ENCODE measurements at places on chromosomes 13 and 19. TPM values are rescaled to one million over a fixed set of nuclear protein-coding genes. Genes with fewer than 3 reads are reported as not detected.

TMEM38A gene
- 21.2 TPM for total RNA-seq

SIGLECL1 gene
- not detected for total RNA-seq

SHANK1 gene
- total RNA-seq, result not detected

KIR2DL1 gene
- not detected for total RNA-seq

ZNF66 gene
- 9.3 TPM for total RNA-seq

NCR1 gene
- not detected for total RNA-seq

KLHL1 gene
- total RNA-seq, result not detected

PRTN3 gene
- not detected for total RNA-seq

TLE6 gene
- total RNA-seq, result 5.0 TPM

MCEMP1 gene
- total RNA-seq, result not detected

NOVA2 gene
- not detected for total RNA-seq

CFD gene
- 6.9 TPM for total RNA-seq

ZNF441 gene
- 15.8 TPM for total RNA-seq

APC2 gene
- 1.1 TPM for total RNA-seq

ZFP14 gene
- total RNA-seq, result 8.4 TPM

RFPL4AL1 gene
- not detected for total RNA-seq

ARMC6 gene
- total RNA-seq, result 25.1 TPM

DOHH gene
- total RNA-seq, result 0.89 TPM

C13orf46 gene
- total RNA-seq, result not detected

PSG6 gene
- total RNA-seq, result not detected

CCDC169 gene
- total RNA-seq, result not detected

IFT88 gene
- 7.4 TPM for total RNA-seq

ATP12A gene
- total RNA-seq, result not detected

NLRP5 gene
- total RNA-seq, result not detected

PROZ gene
- not detected for total RNA-seq

PRR22 gene
- total RNA-seq, result 0.29 TPM

UNC13A gene
- total RNA-seq, result under 0.01 TPM

PLIN5 gene
- total RNA-seq, result not detected

POSTN gene
- not detected for total RNA-seq

MIR17HG gene
- total RNA-seq, result 3.8 TPM

RNF225 gene
- 0.97 TPM for total RNA-seq

LGALS14 gene
- 3.7 TPM for total RNA-seq

ZNF544 gene
- total RNA-seq, result 129 TPM

FCER2 gene
- total RNA-seq, result 0.14 TPM

ZNF829 gene
- total RNA-seq, result 0.47 TPM

TEX26 gene
- not detected for total RNA-seq

SIRT2 gene
- 24.7 TPM for total RNA-seq

LCP1 gene
- total RNA-seq, result 415 TPM

GAS6 gene
- total RNA-seq, result not detected

LHFPL6 gene
- total RNA-seq, result not detected

NLRP12 gene
- not detected for total RNA-seq

CCDC70 gene
- not detected for total RNA-seq

ZNF560 gene
- not detected for total RNA-seq

ZBTB32 gene
- total RNA-seq, result not detected

CCNA1 gene
- not detected for total RNA-seq

ZNF432 gene
- 9.9 TPM for total RNA-seq

PCDH9 gene
- 3.7 TPM for total RNA-seq

RPL28 gene
- 959 TPM for total RNA-seq

CGB1 gene
- not detected for total RNA-seq

FUT3 gene
- not detected for total RNA-seq

DAND5 gene
- total RNA-seq, result 0.52 TPM

ZNF446 gene
- 11.8 TPM for total RNA-seq

ACP7 gene
- not detected for total RNA-seq

ZNF700 gene
- total RNA-seq, result 29.9 TPM

IRS2 gene
- not detected for total RNA-seq

ZNF525 gene
- total RNA-seq, result 47.1 TPM
